Neural progenitor cell (in vitro differentiated cells): ENCODE measurements at places on chromosomes 11 and 22. TPM values are rescaled to one million over a fixed set of nuclear protein-coding genes. Genes with fewer than 3 reads are reported as not detected.

The SCGB1D2 gene
- not detected in 2 replicates for total RNA-seq

The MAPK8IP2 gene
- 0.74 TPM in 1 of 2 replicates, not detected in the other for total RNA-seq

The MMP8 gene
- not detected in 2 replicates for total RNA-seq

The ALKBH3 gene
- 21.7 and 37.4 TPM in 2 replicates for total RNA-seq

The TSKU gene
- 7.1 and 22.8 TPM in 2 replicates for total RNA-seq

The POLR2L gene
- 12.9 and 27.5 TPM in 2 replicates for total RNA-seq

The IL17REL gene
- 0.15 TPM in 1 of 2 replicates, not detected in the other for total RNA-seq

The ABCG4 gene
- total RNA-seq: 0.24 and 0.65 TPM in 2 replicates

The MMP12 gene
- not detected in 2 replicates for total RNA-seq

The TYMP gene
- total RNA-seq: 0.81 TPM in 1 of 2 replicates, not detected in the other

The SLC22A6 gene
- not detected in 2 replicates for total RNA-seq

The A4GALT gene
- total RNA-seq: 2.6 and 17.7 TPM in 2 replicates

The NCAM1 gene
- 17.5 and 20.8 TPM in 2 replicates for total RNA-seq

The OR10D3 gene
- not detected in 2 replicates for total RNA-seq

The CD3G gene
- total RNA-seq: not detected in 2 replicates

The SLC17A6 gene
- total RNA-seq: not detected in 2 replicates

The FBXO3 gene
- total RNA-seq: 40.2 and 61.0 TPM in 2 replicates

The TREH gene
- not detected in 2 replicates for total RNA-seq

The PRAME gene
- total RNA-seq: not detected in 2 replicates

The SCGB1C1 gene
- total RNA-seq: not detected in 2 replicates

The TP53AIP1 gene
- not detected in 2 replicates for total RNA-seq

The CREB3L1 gene
- total RNA-seq: 0.43 and 1.7 TPM in 2 replicates

The C11orf87 gene
- not detected in 2 replicates for total RNA-seq

The SGSM1 gene
- total RNA-seq: 1.1 and 1.8 TPM in 2 replicates

The PLAAT5 gene
- total RNA-seq: 0.77 TPM in 1 of 2 replicates, not detected in the other
